ENCODE measurements at places on chromosomes 1 and 21.

DNA sequence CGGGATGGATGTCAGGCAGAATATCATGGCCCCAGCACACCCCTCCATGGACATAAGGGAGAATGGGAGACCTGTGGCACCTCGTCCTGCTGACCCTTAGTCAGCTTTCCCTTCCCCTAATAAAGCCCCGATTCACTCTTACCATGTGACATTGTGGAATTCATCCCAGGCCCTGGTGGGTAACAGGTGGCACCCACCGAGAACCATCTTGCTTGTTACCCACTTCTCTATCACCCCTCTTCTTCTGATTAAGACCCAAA lies 32.9 kb downstream of the CSMD2 start:
- no peak for DNase-seq

DNA sequence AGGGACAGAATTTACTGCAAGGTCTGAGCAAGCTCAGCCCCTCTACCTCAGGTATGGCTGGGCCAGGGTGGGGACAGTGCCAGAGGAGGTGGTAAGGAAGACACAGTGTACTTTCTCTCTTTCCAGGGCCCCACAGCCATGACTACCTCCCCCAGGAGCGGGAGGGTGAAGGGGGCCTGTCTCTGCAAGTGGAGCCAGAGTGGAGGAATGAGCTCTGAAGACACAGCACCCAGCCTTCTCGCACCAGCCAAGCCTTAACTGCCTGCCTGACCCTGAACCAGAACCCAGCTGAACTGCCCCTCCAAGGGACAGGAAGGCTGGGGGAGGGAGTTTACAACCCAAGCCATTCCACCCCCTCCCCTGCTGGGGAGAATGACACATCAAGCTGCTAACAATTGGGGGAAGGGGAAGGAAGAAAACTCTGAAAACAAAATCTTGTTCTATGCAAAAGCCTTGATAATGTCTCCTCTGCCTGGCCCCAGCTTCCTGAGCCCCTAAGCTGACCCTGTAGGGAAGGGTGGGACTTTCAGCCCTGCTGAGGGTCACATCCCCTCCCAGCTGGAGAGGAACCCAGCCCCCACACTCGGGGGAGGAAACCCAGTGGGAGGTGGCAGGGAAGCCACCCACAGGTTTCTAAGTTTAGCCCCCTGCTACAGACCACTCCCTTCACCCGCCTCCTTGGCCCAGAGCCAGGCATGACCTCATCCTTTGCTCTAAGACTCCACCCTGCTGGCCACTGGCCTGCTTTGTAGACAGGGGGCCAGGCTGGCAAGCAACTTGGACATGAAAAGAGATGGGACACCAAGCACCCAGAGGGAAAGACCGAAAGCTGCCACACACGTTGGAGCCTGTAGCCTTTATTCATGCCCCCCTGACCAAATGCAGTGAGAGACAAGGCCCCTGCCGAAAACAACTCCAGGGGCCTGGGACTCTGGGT lies 6.4 kb downstream of the RHOC start:
- no peak for DNase-seq

GRCh38 chr21:45695086-45695485 lies 51.6 kb downstream of the PCBP3 start:
- no peak for DNase-seq

DNA sequence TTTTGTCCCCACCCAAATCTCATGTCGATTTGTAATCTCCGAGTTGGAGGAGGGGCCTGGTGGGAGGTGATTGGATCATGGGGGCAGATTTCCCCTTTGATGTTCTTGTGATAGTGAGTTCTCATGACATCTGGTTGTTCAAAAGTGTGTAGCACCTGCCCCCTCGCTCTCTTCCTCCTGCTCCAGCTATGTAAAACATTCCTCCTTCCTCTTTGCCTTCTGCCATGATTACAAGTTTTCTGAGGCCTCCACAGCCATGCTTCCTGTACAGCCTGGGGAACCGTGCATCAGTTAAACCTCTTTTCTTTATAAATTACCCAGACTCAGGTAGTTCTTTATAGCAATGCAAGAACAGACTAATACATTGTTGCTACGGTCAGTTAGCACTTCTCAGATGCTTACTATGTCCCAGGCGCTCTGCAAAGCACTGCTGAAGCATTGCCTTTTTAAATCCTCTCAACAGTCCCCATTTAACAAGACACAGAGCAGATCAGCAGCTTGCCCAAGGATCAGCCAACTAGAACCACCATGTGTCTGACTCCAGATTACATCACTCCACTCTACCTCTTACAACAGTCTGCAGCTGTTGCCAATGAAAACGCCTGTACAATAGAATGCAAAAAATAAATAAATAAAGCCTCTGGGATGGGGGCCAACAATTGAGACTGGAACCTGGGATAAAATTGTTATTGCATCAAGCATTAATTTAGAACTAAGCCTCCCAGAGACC lies 52.4 kb upstream of the USP1 start:
- DNase-seq, result no peak

DNA sequence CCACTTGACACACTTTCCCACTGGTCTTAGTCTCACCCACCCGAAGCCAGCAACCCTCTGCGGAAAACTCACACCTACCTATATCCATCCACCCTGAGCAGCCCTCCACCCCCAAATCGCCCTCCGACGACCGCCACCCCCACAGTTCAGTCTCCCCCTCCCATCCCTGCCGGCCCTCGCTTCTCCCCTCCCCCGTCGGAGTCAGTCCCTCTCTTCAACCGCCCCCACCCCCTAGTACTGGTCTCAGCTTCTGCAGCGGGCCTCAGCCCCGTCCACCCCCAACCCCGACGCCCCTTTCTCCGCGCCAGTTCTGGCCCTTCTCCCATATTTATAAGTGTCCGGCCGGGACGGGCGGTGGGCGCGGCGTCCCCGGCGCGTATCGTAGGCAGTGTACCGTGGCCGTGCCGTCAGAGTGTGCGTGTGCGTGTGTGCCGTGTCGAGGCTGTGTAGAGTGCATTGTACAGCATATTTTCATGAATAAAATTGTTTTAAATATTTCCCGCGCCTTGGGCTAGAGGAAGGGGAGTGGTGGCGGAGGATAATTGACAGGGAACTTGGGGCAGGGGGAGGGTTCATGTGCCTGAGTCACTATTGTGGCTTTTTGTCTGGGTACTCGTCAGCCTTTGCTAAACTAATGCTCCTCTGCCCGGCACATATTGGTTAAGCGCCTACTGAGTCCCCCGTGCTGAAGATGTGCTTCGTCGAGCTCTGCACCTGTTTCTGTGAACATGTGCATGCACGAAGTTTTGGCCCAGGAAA lies 22.0 kb downstream of the FOXO6 start:
- no peak for DNase-seq

- no peak for DNase-seq
Measured at GRCh38 chr1:18632218-18632588, 1.6 kb downstream of the PAX7 start.

DNA sequence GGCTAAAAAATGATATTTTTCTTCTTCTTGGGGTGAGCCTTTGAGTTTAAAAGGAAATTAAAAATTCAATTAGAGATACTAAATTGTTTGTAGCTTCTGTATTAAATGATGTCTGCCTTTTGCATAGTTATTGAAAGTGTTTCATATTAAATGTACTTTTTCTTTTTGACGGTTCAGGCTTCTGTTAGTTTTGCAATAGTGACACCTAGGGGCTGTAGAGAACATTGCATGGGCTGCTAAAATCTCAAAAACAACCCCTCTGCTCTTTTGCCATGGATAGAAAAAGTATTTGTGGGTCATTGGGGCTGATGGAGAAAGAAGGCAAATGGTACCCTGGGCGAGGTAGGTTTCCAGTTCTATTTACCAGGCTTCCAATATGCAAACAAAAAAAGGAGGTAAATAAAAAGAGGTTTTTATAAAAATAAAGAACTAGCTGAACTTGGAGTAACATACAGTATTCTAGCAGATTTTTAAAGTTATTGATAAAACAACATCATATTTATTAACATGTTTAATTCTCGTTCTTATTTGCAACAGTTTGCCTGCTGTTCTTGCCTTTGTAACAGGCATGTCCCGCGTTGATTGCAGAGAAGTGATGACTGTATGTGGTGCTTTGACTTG lies 115.4 kb upstream of the HOOK1 start:
- DNase-seq, result no peak

DNA sequence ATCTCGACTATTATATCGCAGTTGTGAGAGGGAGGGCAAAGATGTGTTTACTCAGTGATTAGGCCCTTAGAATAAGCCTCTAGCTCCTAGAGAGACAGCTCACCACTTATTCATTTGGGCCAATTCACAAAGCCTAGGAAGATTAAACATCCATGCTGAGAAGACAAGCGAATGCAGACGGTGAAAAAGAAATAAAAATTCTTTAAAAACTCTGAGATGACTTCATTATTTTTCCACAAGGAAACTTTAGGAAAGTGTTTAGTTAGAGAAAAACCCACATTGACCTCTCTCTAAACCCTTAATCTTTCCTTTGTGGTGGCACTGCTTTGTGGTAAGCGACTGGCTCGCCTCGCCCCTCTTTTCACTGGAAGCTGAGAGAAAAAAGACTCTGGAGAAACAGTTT lies 146.8 kb upstream of the DMRTA2 start:
- DNase-seq, result no peak

DNA sequence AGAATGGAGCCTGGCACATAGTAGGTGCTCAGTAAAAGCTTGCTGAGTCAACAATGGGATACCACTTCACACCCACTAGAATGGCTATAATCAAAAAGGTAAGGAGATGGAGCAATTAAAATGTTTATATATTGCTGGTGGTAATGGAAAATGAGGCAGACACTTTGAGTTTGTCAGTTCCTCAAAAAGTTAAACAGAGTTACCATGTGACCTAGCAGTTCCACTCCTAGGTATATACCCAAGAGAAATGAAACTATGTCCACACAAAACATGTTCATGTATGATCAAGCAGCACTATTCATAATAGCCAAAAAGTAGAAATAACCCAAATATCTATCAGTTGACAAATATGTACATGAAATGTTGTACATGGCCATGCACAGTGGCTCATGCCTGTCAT lies 74.8 kb upstream of the ECE1 start:
- no peak for DNase-seq

DNA sequence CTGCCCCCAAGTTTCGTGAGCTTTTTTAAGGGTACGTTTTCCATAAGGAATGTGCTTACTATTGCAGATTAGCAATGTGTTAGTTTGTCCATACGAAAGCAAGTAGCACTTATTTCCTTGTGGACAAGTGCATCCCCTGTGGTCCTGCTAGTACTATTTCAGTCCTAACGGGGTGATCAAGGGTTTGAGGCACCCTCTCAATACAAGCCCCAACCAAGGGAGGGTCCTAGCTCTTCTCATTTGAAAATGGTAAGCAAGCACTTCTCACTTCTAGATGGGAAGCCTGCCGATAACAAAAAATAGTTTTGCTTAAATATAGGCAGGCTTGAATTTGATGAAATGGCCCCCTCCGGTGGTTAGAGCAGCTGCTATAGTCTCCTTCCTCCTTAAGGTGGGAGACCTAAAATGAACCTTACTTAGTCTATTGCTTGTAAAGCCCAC lies 64.0 kb upstream of the HMCN1 start:
- no peak for DNase-seq

DNA sequence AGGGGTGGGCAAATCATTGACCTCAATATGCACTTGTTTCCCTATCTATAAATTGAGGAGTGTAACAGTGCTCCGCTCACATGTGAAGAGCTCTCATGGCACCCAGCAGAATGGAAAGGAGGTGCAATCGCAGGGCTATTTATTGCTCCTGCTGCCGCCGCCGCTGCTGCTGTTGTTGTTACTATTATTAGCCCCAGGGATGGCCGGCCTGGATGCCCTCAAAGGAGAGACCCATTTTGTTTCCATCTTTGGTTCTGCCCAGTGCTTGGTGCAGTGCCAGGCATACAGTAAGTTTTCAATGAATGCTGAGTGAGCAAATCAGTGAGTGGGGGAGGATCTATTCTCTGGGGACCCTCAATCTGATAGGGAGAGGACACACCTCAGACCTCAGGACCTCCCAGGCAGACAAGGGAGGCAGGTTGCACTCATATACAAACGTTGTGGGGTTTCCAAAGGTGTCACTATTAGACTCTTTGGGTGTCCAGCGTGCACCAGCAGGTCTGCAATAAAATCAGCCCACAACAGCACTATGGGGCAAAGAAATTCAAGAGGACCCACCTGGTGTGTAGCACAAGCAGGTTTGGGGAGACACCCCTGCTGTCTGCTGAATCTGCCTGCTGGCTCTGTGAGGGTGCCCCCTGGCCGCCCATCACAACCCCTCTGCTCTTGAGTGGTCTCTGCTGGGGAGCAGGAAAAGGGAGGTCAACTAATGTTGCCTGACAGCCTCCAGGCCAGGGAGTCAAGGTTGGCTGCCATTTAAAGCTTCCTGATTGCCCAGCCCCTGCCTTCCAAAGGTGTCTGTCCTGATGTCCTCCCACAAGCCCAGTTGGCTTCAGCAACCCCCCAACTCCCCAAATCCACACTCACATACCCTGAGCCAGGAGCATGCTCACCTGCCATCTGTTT lies 136.3 kb downstream of the ACTL8 start:
- no peak for DNase-seq

- DNase-seq, result no peak
Measured at GRCh38 chr21:27292229-27292628, 325.3 kb upstream of the ADAMTS5 start.

- DNase-seq, result no peak
Measured at GRCh38 chr1:18798946-18799345, 60.5 kb downstream of the TAS1R2 start.

DNA sequence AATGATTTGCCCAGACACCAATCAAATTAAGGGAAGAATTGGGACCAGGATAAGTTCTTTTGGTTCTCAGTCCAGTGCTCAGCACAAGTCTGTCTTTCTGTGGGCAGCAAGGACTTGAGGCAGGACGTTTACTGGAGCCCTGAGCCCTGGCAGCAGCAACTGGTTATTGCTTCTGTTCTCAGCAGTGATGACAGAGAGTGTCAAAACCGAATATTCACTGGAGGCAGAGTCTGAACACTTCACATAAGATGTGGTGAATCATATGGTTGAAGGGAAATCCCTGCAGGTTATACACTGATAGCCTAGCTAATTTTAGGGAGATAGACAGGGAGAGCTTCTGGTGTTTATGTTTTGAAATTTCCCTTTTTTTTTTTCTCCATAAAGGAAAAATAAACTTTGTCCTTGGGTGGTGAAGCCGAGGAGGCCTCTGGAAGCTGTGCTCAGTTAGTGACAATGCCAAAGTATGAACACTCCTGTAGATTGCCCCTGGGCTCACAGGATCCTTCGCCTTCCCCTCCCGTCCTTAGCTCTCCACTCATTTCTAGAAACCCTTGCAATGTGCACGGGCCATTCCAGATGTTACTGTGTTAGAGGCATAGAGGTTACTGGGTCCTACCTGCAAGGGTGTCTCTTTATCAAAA lies 26.3 kb upstream of the TSPAN2 start:
- no peak for DNase-seq
